Stimulated activated CD4-positive, alpha-beta T cell treated with anti-CD3 and anti-CD28 coated beads, Interleukin-4, amount 100 ng/mL, for 4 hours (primary cell): ENCODE measurements at places on chromosomes 2 and 18.

DNA sequence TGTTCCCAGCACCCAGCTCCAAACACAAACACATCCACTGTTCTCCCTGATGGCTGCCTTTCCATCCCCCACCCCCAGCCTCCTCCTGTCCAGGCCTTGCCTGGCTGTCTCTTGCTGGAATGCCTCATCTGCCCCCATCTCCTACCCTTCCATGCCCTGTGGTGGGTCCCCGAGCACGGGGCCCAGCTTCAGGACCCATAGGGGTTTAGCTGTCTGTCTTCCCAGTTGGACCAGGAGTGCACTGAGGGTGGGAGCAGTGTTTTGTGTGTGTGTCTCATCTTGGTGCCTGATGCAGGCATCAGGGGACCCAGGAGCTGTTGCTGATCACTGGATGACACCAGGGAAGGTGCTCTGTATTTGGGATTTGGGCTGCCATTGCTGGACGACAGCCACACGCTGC lies 34.5 kb downstream of the GLI2 start:
- DNase-seq: no peak

- DNase-seq: no peak
These were observed 51.7 kb downstream of the NOP58 start for GRCh38 chr2:202317080-202317857.

GRCh38 chr2:144519934-144520731 lies at the start of gene ZEB2:
Gene ZEB2, minus strand, starts transcription at chr2:144520119. Its CDS starts 2,769 bp downstream, at chr2:144517350.
- DNase-seq: no peak

- DNase-seq: no peak
These were observed 219.3 kb upstream of the OSR1 start for GRCh38 chr2:19577723-19578122.

- no peak for DNase-seq
These were observed 61.2 kb downstream of the FARSB start for GRCh38 chr2:222594679-222595078.

DNA sequence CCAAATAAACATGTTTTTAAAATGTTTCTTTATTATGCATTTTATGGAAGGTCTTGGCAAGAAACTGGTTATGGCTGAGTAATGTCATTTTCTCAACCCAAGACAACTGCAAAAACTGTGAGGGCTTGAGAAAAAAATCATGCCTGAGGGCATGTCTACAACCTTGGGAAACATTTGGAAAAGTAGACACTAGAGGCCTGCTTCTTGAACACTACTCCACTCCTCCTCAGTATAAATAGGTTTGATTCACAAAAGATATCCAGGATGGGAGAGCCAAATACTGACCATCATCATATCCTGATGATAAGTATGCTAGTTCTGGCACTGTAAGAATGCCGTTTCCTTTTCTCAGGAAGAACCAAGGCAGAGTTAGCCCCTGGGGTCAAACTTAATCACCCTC lies 71.1 kb downstream of the OSR1 start:
- no peak for DNase-seq

DNA sequence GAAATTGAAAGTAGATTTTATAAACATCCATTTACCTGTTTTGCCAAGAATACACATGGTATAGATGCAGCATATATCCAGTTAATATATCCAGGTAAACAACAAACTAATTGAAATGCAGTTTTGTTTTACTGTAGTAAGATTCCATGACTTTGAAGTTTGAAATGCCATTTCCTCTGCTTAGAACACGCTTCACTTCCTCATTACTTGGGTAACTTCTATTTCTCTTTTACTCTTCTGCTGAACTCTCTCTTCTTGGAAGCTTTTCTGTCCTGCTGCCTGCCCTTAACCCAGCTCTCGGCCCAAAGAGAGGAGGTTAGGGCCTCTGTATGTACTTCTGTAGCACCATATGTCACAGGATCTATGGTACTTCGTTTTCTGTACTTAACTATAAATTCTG lies 14.1 kb upstream of the IL1RL2 start:
- DNase-seq: no peak
